SJCRH30 (cell line): ENCODE measurements at places on chromosomes 7 and 10. TPM values are rescaled to one million over a fixed set of nuclear protein-coding genes. Genes with fewer than 3 reads are reported as not detected.

INA gene
- total RNA-seq, result not detected in 2 replicates

ERVW-1 gene
- 66.6 and 78.1 TPM in 2 replicates for total RNA-seq

ITGA8 gene
- total RNA-seq, result not detected in 2 replicates

DNA sequence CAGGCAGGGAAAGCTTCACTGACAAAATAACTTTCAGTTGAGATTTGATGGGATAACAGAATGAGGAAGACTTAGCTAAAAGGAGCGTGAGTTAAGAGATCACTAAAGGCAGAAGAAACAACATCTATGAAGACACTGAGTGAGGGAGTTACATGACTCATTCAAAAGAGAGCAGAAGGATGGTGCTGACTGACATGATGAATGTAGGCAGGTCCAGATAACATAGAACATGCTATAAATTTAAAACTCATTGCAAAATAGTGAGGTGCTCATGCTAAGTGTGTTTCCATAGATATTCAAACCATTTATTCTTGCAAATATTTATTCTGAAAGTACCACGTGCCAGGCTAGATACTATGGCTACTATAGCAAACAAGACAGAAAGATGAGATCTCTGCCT is 116.4 kb upstream of the DGKB start:
- H3K4me1 ChIP-seq, result no peaks in the 10 kb centered on the region
- no peak overlapping the region for H3K27ac ChIP-seq
- H3K36me3 ChIP-seq, result no peaks in the 10 kb centered on the region
- DNase-seq, result no peak

GRCh38 chr7:19242246-19242645 is 97.0 kb upstream of the FERD3L start:
- H3K27me3 ChIP-seq, result no peaks in the 10 kb centered on the region
- H3K36me3 ChIP-seq, result no peaks in the 10 kb centered on the region
- DNase-seq, result peak; percentile 30
- no peak overlapping the region for H3K4me3 ChIP-seq
- H3K27ac ChIP-seq, result no peak overlapping the region

GRCh38 chr10:85067955-85068354 is 739.6 kb downstream of the CCSER2 start:
- no peak overlapping the region for H3K27ac ChIP-seq
- DNase-seq, result no peak
- no peaks in the 10 kb centered on the region for H3K27me3 ChIP-seq
- H3K4me3 ChIP-seq, result no peak overlapping the region
- no peaks in the 10 kb centered on the region for H3K4me1 ChIP-seq

DNA sequence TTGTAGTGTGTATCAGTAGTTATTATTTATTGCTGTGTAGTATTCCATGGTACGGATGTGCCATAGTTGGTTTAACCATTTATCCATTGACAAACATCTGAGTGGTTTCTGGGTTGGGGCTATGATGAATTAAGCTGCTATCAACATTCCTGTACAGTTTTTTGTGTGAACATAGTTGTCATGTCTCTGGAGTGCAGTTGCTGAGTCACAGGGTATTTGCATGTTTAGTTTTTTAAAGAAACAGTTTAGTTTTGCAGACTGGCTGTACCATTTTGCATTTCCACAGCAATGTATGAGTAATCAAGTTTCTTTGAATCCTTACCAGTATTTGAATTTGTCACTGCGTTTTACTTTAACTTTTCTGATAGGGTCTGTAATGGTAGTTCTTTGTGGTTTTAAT is 516.7 kb upstream of the CELF2 start:
- H3K4me1 ChIP-seq, result no peaks in the 10 kb centered on the region
- no peaks in the 10 kb centered on the region for H3K36me3 ChIP-seq
- no peak overlapping the region for H3K27ac ChIP-seq
- no peak overlapping the region for H3K4me3 ChIP-seq
- no peak for DNase-seq
- no peaks in the 10 kb centered on the region for H3K27me3 ChIP-seq

DNA sequence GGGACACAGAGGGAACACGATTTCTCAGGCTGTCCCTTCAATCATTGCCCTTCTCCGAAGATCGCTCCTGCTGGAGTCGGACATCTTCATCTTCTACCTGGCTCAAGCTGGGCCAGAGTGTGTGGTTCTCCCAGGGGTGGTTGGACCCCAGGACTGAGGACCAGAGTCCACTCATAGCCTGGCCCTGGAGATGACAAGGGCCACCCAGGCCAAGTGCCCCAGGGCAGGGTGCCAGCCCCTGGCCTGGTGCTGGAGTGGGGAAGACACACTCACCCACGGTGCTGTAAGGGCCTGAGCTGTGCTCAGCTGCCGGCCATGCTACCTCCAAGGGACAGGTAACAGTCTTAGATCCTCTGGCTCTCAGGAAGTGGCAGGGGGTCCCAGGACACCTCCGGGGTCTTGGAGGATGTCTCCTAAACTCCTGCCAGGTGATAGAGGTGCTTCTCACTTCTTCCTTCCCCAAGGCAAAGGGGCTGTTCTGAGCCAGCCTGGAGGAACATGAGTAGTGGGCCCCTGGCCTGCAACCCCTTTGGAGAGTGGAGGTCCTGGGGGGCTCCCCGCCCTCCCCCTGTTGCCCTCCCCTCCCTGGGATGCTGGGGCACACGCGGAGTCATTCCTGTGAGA is 23.3 kb downstream of the TBATA start:
- no peak overlapping the region for H3K27ac ChIP-seq
- H3K4me1 ChIP-seq, result peaks cover 7% of the 10 kb centered on the region
- no peaks in the 10 kb centered on the region for H3K36me3 ChIP-seq
- H3K27me3 ChIP-seq, result no peaks in the 10 kb centered on the region

GRCh38 chr7:24949884-24950283 is 30.1 kb downstream of the OSBPL3 start:
- H3K4me1 ChIP-seq, result no peaks in the 10 kb centered on the region
- DNase-seq, result no peak
- no peak overlapping the region for H3K4me3 ChIP-seq
- H3K27me3 ChIP-seq, result no peaks in the 10 kb centered on the region

- peaks cover 39% of the 10 kb centered on the region for H3K36me3 ChIP-seq
- DNase-seq, result no peak
- no peaks in the 10 kb centered on the region for H3K27me3 ChIP-seq
- H3K4me3 ChIP-seq, result no peak overlapping the region
- no peaks in the 10 kb centered on the region for H3K4me1 ChIP-seq
Observed at GRCh38 chr7:44110719-44111635, 6.8 kb downstream of the AEBP1 start.

DNA sequence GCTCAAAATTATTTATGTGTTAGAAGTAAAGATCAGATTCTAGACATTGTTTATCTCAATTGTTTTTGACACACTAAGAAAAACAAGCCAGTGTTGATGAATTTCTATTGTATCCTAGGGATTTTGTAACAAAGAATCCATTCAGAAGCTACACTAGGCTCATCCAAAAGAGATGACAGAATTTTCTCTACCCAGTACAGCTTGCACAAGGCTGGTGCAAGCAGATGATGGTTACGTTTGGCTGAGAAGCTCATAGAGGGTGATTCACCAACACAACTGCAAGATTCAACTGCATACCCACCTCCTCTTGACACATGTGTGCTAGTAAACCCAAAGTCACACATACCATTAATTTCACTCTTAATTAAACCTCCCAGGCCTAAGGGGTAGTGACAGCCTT is 20.8 kb downstream of the GRM3 start:
- no peaks in the 10 kb centered on the region for H3K27me3 ChIP-seq
- no peak for DNase-seq
- no peaks in the 10 kb centered on the region for H3K4me1 ChIP-seq
- H3K27ac ChIP-seq, result no peak overlapping the region
